Stomach (tissue), 19 donors: ENCODE measurements at places on chromosomes 6 and 20. TPM values are rescaled to one million over a fixed set of nuclear protein-coding genes. Genes with fewer than 3 reads are reported as not detected.

LIME1 gene
- 16.8 TPM for total RNA-seq

ADGRF1 gene
- total RNA-seq = not detected

ZSWIM3 gene
- total RNA-seq = 0.87 TPM

BMP2 gene
- total RNA-seq = 57.9 TPM

KIF6 gene
- not detected for total RNA-seq
